ENCODE measurements at places on chromosomes 1 and 21.
A peak's percentile ranks its signal among the peaks of the same experiment; 100 is the strongest.

GRCh38 chr1:150551051-150551783 is 2.0 kb downstream of the ADAMTSL4 start:
- DNase-seq: peak; percentile 57

DNA sequence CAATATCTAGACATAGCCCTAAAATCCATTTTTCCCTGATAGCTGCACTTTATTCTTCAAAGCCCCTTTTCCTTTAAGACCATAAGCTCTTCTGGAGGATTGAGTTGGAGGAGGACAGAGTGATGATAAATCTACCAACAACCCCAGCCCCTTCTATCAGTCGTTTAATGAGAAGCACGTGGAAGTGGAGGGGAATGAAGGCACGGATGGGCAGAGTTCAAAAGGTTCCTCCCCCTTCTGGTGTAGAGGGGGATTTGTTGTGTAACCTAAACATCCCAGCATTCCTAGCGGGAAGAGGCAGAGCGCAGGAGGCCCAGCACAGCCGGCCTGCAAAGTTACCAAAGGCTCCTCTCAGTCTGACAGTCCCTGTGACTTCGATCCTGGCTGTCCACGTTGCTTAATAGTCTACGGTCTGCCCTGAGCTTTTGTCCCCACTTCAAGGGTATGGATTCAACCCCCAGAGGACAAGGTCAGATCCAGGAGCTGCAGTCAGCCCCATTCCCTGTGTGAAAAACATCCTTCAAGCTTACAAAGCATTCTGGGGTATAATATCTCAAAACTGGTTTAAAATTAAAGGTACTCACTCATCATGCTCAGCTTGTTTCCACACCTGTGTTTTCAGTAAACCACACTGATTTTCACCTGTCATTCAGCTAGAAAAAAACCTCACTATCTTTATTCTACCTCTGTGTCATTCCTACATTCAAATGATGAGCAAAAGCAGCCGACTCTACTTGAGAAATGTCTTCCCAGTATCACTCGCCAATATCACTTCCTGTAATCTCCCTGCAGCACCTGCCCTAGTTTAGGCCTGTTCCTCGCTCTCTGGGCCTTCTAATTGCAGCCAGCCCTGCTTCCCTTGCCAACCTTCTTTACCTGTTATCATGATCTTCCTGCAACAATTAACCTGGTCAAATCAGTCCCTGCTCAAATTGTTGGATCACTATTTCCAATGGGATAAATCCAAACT is 117.9 kb downstream of the PLPP3 start:
- DNase-seq: no peak

- no peak for DNase-seq
Observed at GRCh38 chr1:25117233-25117823, 115.0 kb downstream of the SYF2 start.

GRCh38 chr1:61278966-61279365 is 196.6 kb downstream of the NFIA start:
- no peak for DNase-seq

- DNase-seq: no peak
Observed at GRCh38 chr1:77697441-77697840, 15.0 kb upstream of the ZZZ3 start.

- peak; percentile 53 for DNase-seq
Observed at GRCh38 chr1:113665071-113665470, 94.2 kb downstream of the PHTF1 start.

DNA sequence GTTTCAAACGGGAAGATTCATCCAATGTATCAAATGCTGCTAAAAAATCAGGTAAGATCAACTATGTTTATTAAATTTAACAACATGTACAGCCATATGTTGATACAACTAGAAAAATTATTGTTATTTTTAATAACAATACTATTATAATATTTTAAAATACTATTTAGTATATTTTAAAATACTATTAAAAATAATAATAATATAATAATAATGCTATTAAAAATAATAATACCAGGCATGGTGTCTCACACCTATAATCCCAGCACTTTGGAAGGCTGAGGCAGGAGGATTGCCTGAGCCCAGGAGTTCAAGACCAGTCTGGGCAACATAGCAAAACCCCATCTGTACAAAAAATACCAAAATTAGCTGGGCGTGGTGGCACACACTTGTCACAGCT is 54.6 kb downstream of the CATSPERE start:
- DNase-seq: no peak

GRCh38 chr1:85577419-85578320 is 2.9 kb upstream of the CCN1 start:
- no peak for DNase-seq

- no peak for DNase-seq
Observed at GRCh38 chr1:83625646-83626045, 373.3 kb downstream of the TTLL7 start.

GRCh38 chr21:31592963-31593560 is 66.4 kb upstream of the SOD1 start:
- no peak for DNase-seq

GRCh38 chr1:74767490-74767889 is 34.5 kb downstream of the TYW3 start:
- DNase-seq: peak; percentile 13

- no peak for DNase-seq
Observed at GRCh38 chr1:5954964-5955363, 37.3 kb downstream of the NPHP4 start.

DNA sequence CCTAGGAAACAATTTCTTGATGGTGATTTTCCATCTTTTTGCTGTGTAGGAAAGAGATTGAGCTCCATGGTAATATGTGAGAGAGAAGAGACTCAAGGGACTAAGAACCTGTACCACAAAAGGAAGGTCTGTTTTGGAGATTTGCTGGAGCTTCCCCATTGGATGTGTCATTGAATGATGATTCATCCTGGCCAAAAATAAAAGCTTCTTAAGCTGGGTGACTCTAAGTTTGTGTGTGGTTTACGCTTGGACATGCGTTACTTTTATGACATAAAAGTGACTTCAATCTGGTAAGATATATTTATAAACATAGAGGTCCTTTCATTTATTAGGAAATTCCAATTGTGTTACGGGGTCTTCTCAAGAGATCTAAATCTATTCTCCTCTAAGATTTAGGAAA is 17.4 kb upstream of the IL19 start:
- peak; percentile 58 for DNase-seq

DNA sequence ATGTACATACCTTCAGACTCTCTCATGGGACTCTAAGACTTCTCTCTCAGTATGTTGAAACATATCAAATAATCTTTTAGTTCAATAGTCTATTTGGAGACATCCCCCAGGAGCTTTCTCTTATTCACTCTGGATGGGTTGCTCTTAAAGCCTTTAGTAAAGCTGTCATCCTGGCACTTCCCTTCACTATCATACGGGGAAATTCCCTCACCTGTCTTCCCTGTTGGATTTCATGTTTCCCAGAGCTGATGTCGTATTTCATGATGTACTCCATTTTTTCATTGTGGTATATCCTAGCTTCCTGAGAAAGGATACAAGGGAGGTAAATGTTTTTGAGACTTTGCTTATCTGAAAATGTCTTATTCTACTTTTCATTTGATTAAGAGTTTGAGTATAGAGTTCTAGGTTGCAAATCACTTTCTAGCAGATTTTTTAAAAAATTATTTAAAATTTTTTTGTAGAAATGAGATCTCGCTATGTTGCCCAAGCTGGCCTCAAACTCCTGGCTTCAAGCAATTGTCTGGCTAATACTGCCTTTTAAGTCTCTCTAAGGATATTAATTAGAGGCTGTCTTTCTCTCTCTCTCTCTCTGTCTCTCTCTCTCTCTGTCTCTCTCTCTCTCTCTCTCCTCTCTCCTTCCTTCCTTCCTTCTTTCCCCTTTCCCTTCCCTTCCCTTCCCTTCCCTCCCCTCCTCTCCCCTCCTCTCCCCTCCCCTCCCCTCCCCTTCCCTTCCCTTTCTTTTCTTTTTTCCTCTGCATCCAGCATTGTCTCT is 17.0 kb upstream of the MACF1 start:
- no peak for DNase-seq

GRCh38 chr1:242877229-242877628 is 352.7 kb upstream of the PLD5 start:
- DNase-seq: no peak

DNA sequence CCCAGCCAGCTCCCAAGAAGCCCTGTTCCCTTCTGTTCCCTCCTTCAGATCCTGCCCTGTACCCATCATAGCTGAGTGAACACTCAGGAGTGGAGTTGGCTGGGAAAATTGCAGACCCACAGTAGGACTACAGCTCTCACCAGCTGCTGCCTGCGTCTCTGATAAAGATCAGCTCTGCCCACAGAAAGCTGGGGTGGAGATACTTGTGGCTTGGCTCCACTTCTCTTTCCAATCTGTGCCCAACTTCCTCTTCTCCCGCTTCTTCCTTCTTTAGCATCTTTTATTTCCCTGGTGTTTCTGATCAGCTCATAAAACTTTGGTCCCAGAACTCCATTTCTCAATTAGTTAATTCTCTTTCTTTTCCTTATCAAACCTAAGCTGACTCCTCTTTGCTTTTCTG is 5.5 kb upstream of the CD1A start:
- DNase-seq: peak; percentile 88

- DNase-seq: no peak
Observed at GRCh38 chr1:225847610-225848009, 34.6 kb downstream of the TMEM63A start.

- no peak for DNase-seq
Observed at GRCh38 chr1:230923176-230923575, 54.9 kb upstream of the C1orf198 start.

- DNase-seq: no peak
Observed at GRCh38 chr1:114794038-114794437, 13.6 kb upstream of the SIKE1 start.

DNA sequence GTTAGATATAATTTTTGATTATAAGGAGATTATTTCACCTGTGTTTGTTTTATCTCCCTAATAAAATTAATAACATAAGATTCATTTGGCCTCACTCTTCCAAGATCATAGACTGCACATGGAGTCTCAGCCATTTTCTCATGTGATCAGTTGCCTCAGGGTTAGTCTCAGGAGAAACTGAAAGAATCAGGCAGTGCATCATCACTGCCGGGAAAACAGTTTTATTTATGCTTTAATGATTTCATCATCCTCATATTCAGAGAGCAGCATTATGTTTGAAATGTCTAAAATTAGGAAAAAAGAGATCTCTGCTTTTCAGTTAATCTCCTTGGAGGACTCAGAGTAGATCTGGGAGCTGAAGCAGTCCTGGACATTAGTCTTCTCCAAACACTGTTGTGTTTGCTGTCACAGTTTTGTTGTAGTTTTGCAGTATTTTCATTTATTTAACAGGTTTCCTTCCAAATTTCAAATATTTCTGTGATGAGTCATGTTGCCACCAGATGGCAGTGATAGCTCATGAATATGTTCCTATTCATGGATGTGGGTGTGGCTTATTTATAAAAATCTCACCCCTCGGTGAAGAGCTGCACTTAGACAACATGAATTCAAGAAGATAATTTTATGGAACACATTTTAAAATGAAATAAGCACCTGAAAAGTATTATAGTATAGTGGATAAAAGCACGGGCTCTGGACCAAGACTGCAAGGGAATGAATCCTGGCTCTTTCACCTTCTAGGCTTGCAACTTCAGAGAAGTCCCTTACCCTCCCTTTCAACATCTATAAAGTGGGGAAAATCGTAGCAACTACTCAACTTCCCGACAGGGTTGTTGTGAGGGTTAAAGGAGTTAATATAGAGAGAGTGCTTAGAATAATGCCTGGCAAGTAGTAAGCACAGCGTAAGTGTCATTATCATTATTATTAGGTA is 31.2 kb downstream of the CHD1L start:
- DNase-seq: peak; percentile 34

DNA sequence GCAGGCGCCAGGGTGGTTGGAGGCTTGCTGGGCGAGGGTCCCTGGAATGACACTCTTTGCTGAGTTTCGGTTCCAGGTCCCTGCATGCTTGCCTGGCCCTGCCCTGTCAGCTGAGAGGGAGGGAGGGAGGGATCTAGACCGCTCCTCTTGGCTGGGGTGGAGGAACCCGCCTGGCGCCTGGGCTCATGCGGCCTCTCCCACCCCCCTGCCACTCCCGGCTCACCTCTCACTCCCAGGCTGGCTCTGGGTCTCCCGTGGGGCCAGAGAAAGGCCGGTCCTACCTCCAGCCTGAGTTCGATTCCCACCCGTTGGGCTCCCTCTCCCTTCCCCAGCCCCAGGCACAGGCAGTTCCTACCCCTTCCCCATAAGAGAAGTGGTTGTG is 19.0 kb upstream of the IFNLR1 start:
- DNase-seq: no peak

GRCh38 chr1:23897083-23897482 is 16.1 kb downstream of the CNR2 start:
- DNase-seq: peak; percentile 67

DNA sequence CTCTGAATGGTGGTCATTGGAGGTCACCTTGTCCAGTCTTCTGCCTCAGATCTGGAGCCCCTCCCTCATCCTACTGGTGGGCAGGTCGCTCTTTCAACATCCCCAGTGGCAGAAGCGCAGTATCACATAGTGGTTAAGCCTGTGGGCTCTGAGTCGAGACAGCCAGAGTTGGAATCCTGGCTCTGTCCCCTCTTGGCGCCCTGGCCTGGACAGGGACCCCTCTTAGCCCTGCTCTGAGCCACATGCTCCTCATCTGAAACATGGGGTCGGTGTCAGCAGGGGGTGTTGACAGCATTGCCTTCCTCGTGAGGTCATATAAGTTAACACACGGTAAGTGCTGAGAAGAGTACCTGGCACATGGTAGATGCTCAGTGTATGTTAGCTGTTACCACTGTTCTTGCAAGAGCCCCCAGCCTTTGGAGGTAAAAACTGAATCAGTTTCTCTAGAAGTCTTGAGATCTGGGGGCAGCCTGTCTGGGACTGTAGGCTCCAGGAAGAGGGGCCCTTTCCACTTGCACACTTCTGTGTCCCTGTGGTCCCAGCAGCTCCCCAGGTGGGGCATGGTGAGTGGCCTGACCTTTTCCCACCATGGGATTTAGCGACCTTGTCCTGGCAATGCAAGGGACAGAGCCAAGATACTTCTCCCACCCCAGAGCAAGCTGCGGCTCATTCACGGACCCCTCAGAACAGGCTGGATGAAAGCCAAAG is 6.4 kb downstream of the ZC3H12A start:
- no peak for DNase-seq

DNA sequence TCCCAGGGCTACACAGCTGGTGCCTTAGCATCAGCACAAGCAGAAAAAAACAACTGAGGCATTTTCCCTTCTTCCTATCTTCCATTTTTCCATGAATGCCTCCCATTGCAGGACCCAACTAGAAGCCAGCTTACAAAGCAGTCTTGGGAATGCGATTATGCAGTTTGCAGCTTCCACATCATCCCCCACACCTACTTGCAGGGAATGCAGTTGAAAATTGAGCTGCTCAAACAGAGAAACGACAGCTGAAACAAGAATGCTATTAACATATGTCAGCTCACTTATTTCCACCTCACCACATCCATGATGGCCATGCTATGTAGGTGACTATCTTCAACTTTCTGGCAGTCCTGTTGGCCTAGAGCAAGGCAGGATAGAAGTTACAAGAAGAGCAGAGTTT is 150.6 kb upstream of the KCTD3 start:
- DNase-seq: no peak

GRCh38 chr1:116435806-116436610 is 63.0 kb downstream of the ATP1A1 start:
- no peak for DNase-seq

GRCh38 chr21:39562791-39563770 is 49.7 kb upstream of the B3GALT5 start:
- no peak for DNase-seq
